ENCODE measurements at places on chromosomes 4 and X. TPM values are rescaled to one million over a fixed set of nuclear protein-coding genes. Genes with fewer than 3 reads are reported as not detected.

The AMOT gene
- 0.24 TPM for total RNA-seq

- H3K4me1 ChIP-seq = no peaks in the 10 kb centered on the region
- H3K4me3 ChIP-seq = no peak overlapping the region
- H3K27me3 ChIP-seq = no peaks in the 10 kb centered on the region
- no peak overlapping the region for H3K27ac ChIP-seq
Observed at GRCh38 chrX:130645955-130646583, 244.3 kb downstream of the RBMX2 start.

GRCh38 chrX:118983513-118983912 lies 9.1 kb downstream of the LONRF3 start:
- peaks cover 14% of the 10 kb centered on the region for H3K27me3 ChIP-seq
- H3K27ac ChIP-seq = no peak overlapping the region
- H3K4me3 ChIP-seq = no peak overlapping the region
- no peaks in the 10 kb centered on the region for H3K4me1 ChIP-seq
- no peak for DNase-seq
- no peaks in the 10 kb centered on the region for H3K36me3 ChIP-seq

The SPATA18 gene
- total RNA-seq = 12.9 TPM

DNA sequence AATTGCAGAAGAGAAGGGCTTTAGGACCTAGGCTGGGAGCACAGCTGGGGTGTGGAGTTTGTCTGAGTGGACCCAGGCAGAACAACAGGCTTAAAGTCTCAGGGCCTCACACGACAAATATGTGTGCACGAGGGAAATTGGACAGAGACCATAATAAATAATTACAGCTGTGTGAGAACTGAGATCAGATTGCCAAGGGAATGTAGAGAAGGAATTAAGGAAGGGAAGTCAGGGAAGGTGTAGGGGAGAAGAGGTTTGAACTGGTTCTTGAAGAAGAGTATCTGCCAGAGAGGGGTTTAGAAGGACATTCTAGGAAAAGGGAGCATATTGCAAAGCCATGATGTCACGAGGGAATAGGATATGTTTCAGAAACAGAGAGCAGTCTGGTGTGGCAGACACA lies 120.7 kb upstream of the TSPAN5 start:
- no peak overlapping the region for H3K4me3 ChIP-seq
- H3K4me1 ChIP-seq = peaks cover 30% of the 10 kb centered on the region
- no peak for DNase-seq
- no peak overlapping the region for H3K27ac ChIP-seq

The SASH3 gene
- not detected for total RNA-seq

DNA sequence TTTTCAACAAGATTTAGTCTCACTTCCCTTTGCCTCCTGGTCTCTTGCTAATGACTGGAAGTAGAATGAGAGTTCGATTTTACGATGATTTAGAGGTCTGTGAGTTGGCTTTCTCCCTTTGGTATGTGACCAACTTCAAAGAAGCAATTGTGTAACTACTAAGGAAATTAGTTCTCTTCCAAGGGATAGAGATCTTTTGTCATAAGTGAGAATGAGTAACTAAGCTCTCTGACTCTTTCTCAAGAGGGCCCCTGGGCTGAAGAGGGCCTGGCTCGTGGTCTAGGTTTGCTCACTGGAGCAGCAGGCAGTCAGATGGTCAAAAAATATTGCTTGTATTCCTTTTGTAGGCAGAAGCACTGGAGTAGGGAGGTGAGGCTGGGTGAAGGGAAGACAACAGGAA lies 176.3 kb downstream of the ENOX2 start:
- H3K4me3 ChIP-seq = peak overlapping the region; percentile 44
- H3K36me3 ChIP-seq = peaks cover 17% of the 10 kb centered on the region
- H3K27me3 ChIP-seq = no peaks in the 10 kb centered on the region
- DNase-seq = peak; percentile 67
- peaks cover 45% of the 10 kb centered on the region for H3K4me1 ChIP-seq

DNA sequence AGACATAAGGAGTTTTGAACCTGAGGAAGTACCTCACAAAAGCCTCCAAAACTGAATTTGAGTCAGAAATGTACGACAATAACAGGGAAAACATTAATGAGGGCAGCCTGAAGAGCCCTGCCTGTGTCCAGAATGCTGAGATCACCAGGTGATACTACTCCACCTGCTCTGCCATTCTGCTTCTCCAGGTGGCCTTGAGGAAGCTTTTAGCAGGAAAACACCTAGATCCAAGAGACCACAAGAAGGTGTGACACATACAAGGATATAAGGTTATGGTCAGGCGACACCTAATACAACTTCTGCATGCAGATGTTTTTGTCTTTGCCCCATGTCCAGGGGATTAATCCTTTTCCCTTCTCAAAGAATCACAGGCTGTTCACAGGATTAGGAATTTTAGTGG lies 15.3 kb downstream of the SOWAHB start:
- H3K4me1 ChIP-seq = peaks cover 10% of the 10 kb centered on the region
- H3K36me3 ChIP-seq = no peaks in the 10 kb centered on the region
- no peak overlapping the region for H3K27ac ChIP-seq
- no peaks in the 10 kb centered on the region for H3K27me3 ChIP-seq
- H3K4me3 ChIP-seq = no peak overlapping the region

- no peak overlapping the region for H3K4me3 ChIP-seq
- no peaks in the 10 kb centered on the region for H3K4me1 ChIP-seq
- peaks cover 12% of the 10 kb centered on the region for H3K36me3 ChIP-seq
- H3K27ac ChIP-seq = no peak overlapping the region
Observed at GRCh38 chr4:1022051-1022738, 10.8 kb downstream of the FGFRL1 start.

- DNase-seq = no peak
- no peak overlapping the region for H3K4me3 ChIP-seq
- no peaks in the 10 kb centered on the region for H3K4me1 ChIP-seq
- no peaks in the 10 kb centered on the region for H3K27me3 ChIP-seq
- no peak overlapping the region for H3K27ac ChIP-seq
- no peaks in the 10 kb centered on the region for H3K36me3 ChIP-seq
Observed at GRCh38 chr4:69727926-69728325, 32.5 kb downstream of the SULT1B1 start.

- no peak overlapping the region for H3K4me3 ChIP-seq
- no peaks in the 10 kb centered on the region for H3K27me3 ChIP-seq
- H3K4me1 ChIP-seq = peaks cover under 1% of the 10 kb centered on the region
- DNase-seq = no peak
- no peaks in the 10 kb centered on the region for H3K36me3 ChIP-seq
Observed at GRCh38 chrX:110066488-110067225, 63.7 kb downstream of the TMEM164 start.

The LETM1 gene
- total RNA-seq = 57.9 TPM

- H3K27me3 ChIP-seq = no peaks in the 10 kb centered on the region
- DNase-seq = no peak
- H3K36me3 ChIP-seq = no peaks in the 10 kb centered on the region
- H3K27ac ChIP-seq = no peak overlapping the region
- H3K4me3 ChIP-seq = peak overlapping the region; percentile 48
Observed at GRCh38 chr4:170497112-170497511, 407.4 kb upstream of the AADAT start.

- 0 out of 2 replicates have a peak overlapping the region, but pooled peaks have one; percentile 1 for H3K4me3 ChIP-seq
- no peaks in the 10 kb centered on the region for H3K27me3 ChIP-seq
- no peak overlapping the region for H3K27ac ChIP-seq
- DNase-seq = no peak
- H3K36me3 ChIP-seq = no peaks in the 10 kb centered on the region
Observed at GRCh38 chr4:135267148-135267865, 1065.7 kb upstream of the PABPC4L start.

- DNase-seq = no peak
- H3K4me1 ChIP-seq = peaks cover 20% of the 10 kb centered on the region
- H3K36me3 ChIP-seq = no peaks in the 10 kb centered on the region
- H3K27ac ChIP-seq = peak overlapping the region; percentile 96
- peaks cover 14% of the 10 kb centered on the region for H3K27me3 ChIP-seq
Observed at GRCh38 chr4:25914670-25915352, 791 bp downstream of the SMIM20 start.

The GUF1 gene
- 21.5 TPM for total RNA-seq

The LONRF3 gene
- total RNA-seq = not detected

DNA sequence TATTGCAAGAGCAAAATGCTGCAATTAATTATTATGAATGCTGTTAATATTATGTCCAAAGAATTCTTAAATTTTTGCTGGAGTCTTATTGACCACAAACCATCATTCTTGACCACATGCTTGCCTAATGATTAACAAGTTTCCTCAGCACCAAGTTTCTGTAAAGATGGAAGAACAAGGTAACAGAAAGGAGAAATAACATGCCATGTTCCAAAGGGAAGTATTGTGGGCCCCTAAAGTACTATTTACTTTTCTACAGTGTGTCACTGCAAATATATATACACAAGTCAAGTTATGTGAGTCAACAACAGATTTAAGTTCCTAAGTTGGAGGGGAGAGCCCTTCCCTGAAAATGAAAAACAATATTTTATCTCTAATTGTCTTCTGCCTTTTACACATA lies 20.6 kb downstream of the FAM47E start:
- no peak for DNase-seq
- no peaks in the 10 kb centered on the region for H3K36me3 ChIP-seq
- H3K27me3 ChIP-seq = peaks cover 28% of the 10 kb centered on the region

The MAMLD1 gene
- 3.1 TPM for total RNA-seq

The CFAP299 gene
- total RNA-seq = 8.7 TPM

The SRD5A3 gene
- 12.1 TPM for total RNA-seq

The MAOA gene
- not detected for total RNA-seq

The EXOC1L gene
- total RNA-seq = not detected

The SSX3 gene
- total RNA-seq = not detected

DNA sequence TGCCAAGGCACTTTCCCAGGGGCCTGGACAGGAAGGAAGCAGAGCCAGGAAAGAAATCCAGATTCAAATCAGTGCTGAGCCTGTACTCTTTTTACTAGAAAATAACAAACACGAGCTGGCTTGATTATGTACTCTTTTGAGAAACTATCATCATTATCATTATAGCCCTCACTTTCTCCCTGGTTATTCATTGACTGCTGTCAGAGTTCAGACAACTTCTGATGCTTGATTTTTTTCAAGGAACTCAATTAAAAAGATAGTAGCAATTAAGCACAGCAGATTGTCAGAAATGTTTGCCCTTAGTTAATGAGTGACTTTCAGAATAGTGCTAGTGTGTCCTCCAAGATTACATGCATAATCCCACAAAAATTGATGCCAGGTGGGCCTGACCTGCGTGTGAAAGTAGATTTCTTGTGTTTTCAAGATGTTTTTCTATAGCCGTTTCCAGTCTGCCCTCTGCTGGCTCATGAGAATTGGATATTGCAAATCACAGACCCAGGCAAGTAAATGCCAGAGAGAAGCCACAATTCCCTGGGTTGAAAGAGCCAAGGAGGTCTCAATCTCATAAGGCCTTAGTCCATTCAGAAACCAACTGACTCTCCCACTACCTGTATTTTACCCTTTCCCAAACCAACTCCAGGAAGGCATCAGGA lies 14.3 kb upstream of the PNPLA4 start:
- H3K36me3 ChIP-seq = no peaks in the 10 kb centered on the region
- no peak overlapping the region for H3K4me3 ChIP-seq
- DNase-seq = no peak
- H3K27me3 ChIP-seq = no peaks in the 10 kb centered on the region

DNA sequence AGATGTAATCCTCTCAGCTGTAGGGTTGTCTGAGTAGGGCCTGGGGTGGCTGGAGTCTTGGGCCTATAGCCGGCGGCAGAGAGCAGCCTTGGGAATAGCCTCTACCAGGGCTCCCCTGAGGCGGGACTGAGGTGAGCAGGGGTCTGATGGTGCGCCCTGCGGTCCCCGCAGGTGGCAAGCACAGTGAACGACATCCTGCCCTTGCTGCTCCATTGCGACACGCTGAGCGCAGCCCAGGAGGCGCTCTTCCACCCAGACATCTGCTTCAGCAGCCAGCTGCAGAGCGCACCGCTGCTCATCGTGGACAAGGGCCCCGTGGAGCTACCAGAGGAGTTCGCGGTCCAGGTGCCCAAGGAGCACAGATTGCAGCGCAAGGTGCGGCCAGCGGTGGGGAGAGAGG lies 317.0 kb downstream of the ADGRL3 start:
- H3K36me3 ChIP-seq = no peaks in the 10 kb centered on the region
- DNase-seq = no peak
- H3K4me3 ChIP-seq = no peak overlapping the region
- H3K27ac ChIP-seq = no peak overlapping the region
- H3K4me1 ChIP-seq = no peaks in the 10 kb centered on the region

GRCh38 chr4:16264798-16265197 lies 38.5 kb upstream of the TAPT1 start:
- H3K4me1 ChIP-seq = peaks cover 9% of the 10 kb centered on the region
- no peak overlapping the region for H3K4me3 ChIP-seq
- peak; percentile 54 for DNase-seq
- no peaks in the 10 kb centered on the region for H3K36me3 ChIP-seq
- H3K27ac ChIP-seq = no peak overlapping the region
- peaks cover 15% of the 10 kb centered on the region for H3K27me3 ChIP-seq

The GAGE12E gene
- not detected for total RNA-seq
